HT1080 (cell line): ENCODE measurements at places on chromosomes 11 and 22. TPM values are rescaled to one million over a fixed set of nuclear protein-coding genes. Genes with fewer than 3 reads are reported as not detected.

- DNase-seq, result peak; percentile 46
These were observed 2.5 kb downstream of the CHORDC1 start for GRCh38 chr11:90220391-90220790.

GRCh38 chr11:34413263-34413662 is 25.5 kb upstream of the CAT start:
- DNase-seq, result no peak

DNA sequence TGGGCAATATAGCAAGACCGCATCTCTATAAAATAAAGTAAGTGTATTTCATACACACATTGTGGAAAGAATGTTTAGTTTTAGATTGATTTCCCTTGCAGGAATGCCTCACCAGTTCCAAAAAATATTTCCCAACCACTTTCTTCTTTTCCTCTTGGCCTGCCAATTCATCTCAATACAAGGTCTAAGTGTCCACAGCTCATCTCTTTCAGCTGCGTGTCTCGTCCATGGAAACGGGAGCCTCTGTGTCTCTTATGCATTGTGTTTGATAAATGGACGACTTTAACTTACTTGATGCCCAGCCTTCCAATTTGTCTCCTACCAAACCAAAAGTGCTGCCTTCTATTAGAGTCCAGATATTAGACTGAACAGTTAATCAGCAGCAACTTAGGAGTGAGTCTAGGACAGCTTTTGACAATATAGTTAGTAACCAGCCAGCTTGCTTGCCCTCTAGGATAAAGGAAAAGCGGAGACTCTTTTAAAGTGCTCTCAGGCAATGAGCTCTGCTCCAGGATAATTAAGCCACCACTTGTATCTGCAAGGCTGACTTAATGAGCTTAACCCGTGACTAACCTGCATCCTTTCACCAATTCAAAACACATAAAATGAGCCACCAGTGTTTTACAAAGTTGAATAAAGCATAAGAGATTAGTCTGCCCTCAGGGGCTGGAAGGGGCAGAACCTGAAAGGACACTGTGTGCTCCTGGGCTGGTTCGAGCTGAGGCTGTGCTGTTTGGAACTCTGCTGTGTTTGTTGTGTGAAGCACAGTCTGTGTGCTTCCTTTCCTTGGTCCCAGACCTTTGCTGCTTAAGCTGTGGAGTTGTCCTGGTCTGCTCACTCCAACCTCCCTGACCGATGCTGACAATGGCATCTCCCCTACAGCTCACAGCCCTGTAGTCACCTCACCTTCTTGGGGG is 27.5 kb downstream of the FBXO7 start:
- DNase-seq, result no peak

- no peak for DNase-seq
These were observed 28.9 kb downstream of the ZNF214 start for GRCh38 chr11:6991227-6991626.

DNA sequence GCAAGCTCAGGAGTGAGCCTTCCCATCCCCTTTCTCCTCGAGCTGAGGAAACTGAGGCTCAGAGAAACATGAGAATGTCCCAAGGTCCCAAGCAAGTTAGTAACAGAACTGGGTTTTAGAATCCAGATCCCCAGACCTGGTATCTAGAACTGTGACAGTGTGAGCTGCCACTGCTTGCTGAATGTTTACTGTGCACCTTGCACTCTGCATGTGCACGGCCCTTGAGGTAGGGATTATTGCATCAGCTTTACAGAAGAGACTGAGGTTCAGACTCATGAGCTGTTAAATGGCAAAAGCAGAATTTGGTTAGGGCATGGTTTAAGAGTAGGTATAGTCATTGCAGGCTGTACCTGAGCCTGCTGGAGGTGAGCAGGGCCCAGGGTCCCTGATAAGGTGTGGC is 3.8 kb upstream of the MPPED1 start:
- DNase-seq, result no peak

- DNase-seq, result no peak
These were observed 43.7 kb upstream of the APOA1 start for GRCh38 chr11:116881143-116881542.

DNA sequence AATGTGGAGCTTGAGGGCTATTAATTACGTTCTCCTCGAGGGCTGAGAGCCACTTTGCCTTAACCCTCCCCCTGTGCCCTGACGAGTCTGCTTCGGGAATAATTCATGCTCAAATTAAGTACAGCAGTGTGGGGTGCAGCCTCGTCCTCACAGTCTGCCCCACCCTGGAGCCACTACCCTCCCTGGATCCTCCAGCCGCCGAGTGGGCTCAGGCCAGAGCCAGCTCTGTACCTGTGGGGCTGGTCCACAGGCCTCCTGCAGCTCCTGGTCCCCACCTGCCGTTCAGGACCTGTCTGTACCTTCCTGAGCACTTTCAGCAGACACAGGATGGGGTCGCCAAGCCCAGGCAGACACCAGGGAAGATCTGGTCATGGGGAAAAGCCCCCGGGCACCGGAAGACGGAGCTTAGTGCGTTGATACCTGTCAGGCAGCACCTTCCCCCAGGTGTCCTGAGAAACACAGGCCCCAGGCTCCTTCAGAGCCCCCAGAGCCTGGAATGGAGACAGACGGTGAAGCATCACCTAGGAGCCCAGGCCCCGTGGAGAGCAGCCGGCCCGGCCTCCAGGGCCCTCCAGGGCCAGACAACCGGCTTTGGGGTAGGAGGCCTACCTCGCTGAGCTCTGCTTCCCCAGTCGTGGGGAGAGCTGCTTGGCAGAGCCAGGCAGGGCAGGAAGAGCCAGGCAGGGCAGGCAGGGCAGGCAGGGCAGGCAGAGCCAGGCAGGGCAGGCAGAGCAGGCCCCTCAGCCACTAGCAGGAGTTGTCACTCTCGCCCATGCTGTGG is 9.7 kb downstream of the TSPAN32 start:
- DNase-seq, result no peak

GRCh38 chr22:29817724-29818123 is 20.4 kb downstream of the ASCC2 start:
- no peak for DNase-seq

DNA sequence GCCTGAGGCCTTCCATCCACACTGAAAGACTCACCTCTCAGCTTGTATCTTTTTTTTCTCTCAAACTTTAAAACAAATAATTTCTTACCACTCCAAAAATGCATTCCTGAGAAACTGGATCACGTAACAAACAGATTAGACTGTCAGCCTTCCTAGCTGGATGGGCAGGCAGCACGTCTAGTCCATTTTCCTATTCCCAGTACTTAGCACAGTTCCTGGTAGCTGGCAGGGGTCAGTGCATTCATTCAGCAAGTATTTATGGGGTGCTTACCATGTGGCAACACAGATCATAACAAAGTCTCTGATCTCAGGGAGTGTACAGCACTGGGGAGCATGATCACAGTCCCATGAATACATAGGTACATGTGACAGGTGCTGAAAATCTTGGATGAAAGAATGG is 89.6 kb downstream of the UBASH3B start:
- DNase-seq, result no peak

- DNase-seq, result peak; percentile 74
These were observed 5.6 kb upstream of the TMA7B start for GRCh38 chr22:39954584-39955055.

DNA sequence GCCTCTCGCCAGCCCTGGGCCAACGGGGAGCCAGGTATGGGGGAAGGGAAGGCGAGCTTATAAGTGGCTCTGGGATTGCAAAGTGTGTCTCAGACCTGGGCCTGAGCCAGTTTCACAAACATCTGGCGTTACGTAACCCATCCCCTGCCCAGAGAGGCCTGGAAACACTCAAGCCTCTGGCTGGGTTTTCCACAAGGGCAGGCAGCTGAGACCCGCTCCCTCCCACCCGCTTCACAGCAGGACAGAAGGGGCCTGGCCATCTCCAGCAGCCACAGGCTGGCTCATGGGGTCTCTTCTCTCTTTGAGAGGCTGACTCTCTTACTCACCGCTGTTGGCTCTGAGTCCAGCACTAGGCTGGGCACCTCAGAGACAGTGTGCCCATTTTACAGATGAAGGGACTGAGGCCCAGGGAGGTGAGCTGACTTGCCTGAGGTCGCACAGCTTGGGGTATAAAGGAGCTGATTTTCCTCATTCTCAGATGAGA is 44.5 kb downstream of the TRIOBP start:
- peak; percentile 59 for DNase-seq

GRCh38 chr11:77908835-77909234 is 85.6 kb downstream of the INTS4 start:
- DNase-seq, result no peak

DNA sequence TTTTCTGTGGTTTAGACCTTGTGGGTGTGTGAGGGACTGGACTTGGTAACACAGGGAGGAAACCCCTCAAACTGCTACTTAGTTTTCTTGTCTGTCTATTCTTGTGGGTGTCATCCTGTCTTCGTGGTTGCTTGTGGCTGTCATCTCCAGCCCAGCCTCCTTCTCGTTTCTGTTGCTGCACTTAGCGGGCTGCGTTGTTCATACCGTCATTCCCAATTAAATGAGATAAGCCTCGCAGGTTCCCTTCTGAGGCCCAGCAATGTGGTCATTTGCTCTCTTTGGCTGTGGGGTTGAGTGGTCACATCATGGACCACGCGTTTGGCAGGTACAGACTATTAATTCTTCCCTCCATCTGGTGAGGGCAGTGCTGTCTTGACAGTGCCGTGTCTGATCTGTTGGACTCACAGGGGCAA is 18.8 kb downstream of the PANX1 start:
- DNase-seq, result no peak

Gene OR4A16
- not detected in 2 replicates for total RNA-seq

Gene RAG2
- not detected in 2 replicates for total RNA-seq

Gene DYNC2H1
- total RNA-seq, result 24.1 and 29.4 TPM in 2 replicates

Gene RAB3IL1
- 3.1 and 4.8 TPM in 2 replicates for total RNA-seq

Gene TOB2
- total RNA-seq, result 14.2 and 23.8 TPM in 2 replicates

Gene OR5T3
- total RNA-seq, result not detected in 2 replicates
